ENCODE measurements at places on chromosomes 11 and 22.

GRCh38 chr22:19048531-19048930, 73.7 kb downstream of the DGCR2 start:
- no peak for DNase-seq

- DNase-seq = no peak
These were observed 99.2 kb upstream of the B3GAT1 start for GRCh38 chr11:134511255-134511654.

DNA sequence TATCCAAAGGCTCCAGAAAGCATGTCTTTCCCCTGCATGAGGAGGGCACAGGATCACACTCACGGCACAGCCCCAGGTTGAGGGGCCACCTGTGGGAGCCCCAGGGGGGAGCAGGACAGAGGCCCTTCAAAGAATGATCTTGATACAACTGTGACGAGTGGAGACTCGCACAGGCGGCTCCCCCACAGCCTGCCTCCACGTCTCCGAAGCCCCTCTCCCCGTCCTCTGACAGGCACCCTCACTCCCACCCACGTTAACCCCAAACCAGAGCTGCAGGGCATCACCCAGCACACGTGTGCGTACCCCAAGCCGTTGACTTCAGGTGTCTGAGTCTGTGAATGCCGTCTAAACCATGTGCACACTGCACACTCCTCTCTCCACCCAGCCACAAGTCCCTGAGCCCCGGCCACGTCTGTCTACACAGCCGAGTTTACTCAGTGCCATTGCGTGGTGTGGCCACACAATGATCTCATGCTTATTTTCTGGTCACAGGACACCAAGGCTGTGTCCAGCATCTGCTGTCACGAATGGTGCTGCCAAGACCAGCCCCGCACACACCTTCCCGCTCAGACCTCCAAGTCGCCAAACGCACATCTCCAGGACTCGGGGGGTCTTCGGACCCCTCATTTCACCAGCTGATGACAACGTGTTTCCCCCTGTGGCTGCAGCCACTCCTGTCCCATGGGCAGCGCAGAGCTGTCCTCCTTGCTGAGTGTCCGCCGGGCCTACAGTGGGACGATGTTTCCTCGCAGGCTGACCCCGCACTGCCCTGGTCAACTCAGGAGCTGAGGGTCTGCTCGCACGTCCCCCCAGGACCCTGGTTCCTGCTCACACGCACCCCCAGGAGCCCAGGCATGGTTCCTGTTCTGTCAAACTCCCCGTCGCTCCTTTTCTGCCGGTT, 251.2 kb downstream of the BRD1 start:
- no peak for DNase-seq

DNA sequence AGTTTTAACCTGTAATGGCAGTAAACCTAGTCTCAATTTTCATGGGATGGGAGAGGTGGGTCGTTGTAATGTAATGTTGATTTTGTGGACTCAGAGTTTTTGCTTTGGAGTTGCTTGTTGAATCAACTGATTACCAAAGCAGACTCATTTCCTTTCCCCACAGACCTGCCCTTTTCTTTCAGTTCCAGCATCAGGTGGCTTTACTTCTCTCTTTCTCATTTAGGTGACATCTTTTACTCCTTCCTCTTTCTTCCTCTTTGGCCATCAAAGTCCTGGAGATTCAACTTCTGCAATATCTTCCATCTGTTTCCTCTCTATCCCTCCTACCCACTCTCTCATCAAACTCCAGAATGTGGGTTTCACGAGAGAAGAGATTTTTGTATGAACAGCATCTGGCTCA, 313.9 kb downstream of the TMEM135 start:
- no peak for DNase-seq

GRCh38 chr11:18617688-18618341, 16.3 kb downstream of the SPTY2D1 start:
- no peak for DNase-seq

DNA sequence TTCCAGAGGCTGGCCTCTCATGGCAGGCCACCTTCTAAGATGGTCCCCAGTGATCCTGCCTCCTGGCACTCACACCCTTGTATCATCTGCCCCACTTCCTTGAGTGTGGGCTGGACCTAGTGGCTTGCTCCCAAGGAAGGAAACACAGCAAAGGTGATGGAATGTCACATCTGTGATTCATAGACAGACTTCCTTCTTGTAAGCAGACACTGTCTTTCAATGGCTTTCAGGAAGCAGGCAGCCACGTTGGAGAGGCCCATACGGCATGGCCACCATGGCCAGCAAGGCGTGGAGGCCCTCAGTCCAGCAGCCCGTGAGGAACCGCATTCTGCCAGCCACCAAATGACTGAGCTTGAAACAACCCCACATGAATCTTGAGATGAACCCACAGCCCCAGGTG, 11.3 kb downstream of the LMO1 start:
- no peak for DNase-seq

- DNase-seq = no peak
These were observed 348.2 kb downstream of the GUCY1A2 start for GRCh38 chr11:106670069-106670468.

DNA sequence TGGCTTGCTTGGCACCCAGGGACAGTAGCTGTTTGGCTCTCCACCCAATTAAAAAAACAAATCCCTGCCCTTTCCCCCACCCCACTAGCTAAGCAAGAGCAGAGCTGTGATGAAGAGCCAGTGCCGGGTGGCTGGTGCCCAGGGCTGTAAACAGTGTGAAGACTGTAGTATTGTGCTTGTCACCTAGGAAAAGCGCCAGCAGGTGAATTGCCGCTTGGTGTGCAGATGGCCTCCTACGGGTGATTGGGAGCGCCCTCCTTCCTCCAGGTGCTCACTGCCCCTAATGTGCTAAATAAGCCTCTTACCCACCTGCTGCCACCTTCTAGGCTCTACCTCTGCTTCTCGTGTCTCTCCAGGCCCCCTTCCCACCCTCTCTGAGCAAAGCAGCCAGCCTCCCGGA, 18.4 kb upstream of the RAPSN start:
- DNase-seq = no peak

- no peak for DNase-seq
These were observed 29.8 kb upstream of the CHRM4 start for GRCh38 chr11:46421257-46421880.

GRCh38 chr11:86949995-86950660, 5.1 kb downstream of the FZD4 start:
- no peak for DNase-seq

GRCh38 chr11:113177671-113178070, 136.7 kb upstream of the TTC12 start:
- no peak for DNase-seq

GRCh38 chr22:19067696-19068348, 54.4 kb downstream of the DGCR2 start:
- DNase-seq = no peak

DNA sequence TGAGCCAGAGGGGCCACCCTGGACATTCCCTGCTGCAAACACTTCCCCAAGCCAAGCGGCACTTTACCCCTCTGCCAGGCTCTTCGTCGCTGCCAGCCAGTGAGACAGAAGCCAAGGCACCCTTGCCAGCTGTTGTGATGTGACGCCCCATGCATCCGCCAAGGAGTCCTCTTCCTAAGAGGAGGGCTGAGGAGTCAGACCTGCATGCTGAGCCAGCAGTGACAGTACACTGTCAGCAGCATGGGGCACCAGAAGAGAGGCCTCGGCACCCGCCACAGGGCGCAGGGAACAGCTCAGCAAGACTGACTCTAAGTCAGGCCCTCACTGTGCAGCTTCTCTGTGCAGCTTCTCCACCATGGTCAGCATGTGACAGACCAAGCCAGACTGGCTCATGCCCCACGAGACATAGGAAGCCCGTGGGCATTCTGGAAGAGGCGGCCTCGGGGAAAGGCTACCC, 26.4 kb downstream of the VPS37C start:
- DNase-seq = no peak

DNA sequence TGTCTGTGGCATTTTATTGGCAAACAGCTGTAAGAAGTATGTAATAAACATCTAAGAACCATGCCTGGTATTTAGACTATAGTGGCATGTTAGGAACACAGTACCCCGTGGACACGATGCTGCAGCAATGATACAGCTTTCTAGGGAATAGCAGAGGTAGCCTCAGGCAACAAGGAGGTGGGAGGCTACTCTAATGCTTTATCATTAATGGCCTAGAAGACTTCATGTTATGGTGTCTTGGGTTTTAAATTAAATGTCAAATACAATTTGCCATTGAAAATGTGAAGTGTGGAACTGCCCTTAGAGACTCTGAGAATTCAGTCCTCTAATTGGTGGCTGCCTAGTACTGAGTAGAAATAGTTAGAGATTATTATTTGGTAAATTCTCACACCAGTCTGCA, 516.9 kb downstream of the CNTN5 start:
- no peak for DNase-seq

GRCh38 chr11:31877083-31877482, 66.0 kb upstream of the PAX6 start:
- DNase-seq = no peak

DNA sequence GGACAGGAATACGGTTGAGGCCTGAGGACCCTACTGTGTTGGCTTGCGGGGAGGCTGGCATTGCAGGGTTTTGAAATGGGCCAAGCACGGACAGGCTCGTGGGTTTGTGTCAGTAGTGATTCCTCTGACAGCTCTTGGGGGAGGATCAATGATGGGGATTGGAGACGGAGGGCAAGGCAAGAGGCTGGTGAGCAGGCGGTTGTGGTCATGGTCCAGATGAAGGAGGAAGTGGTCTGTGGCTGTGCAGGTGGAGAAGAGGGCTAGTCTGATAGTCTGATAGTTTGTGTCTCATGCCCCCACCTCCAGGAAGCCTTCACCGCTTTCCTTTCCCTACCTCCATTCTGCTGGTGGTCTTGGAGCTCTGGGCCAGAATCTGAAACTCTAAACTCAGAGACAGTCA, 3.0 kb downstream of the MAFF start:
- no peak for DNase-seq

GRCh38 chr22:39658806-39659463, 88.4 kb downstream of the CACNA1I start:
- DNase-seq = no peak

- no peak for DNase-seq
These were observed 66.6 kb upstream of the RRAS2 start for GRCh38 chr11:14425621-14426020.

DNA sequence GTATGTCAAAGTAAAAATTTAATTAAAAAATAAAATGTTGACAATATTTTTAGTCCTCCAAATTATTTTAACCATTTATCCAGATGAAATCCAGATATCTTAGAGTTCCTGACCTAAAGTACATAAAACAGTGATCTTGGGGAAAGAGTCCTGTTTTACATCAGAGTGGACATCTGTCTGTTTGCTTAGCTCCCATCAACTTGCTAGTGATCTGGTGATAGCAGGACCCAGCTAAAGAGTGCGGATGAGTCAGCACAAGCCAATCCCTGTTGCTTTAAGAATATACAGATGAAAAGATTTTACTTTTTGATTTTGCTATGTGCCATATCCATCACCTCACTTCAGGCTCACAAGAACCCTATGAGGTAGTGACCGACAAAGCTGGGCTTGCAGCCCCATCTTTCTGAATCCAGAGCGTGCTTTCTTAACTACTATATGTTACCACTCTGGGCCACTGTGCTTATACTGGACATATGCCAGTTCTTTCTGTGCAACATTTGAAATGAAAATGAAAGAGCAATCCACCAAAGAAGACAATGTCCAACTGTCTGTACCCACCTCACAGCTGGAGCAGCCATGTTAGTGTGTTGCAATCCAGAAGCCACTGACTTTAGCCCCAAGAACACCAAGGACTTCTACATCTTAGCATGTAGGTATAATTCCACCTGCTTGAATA, 167.6 kb upstream of the SESN3 start:
- no peak for DNase-seq

DNA sequence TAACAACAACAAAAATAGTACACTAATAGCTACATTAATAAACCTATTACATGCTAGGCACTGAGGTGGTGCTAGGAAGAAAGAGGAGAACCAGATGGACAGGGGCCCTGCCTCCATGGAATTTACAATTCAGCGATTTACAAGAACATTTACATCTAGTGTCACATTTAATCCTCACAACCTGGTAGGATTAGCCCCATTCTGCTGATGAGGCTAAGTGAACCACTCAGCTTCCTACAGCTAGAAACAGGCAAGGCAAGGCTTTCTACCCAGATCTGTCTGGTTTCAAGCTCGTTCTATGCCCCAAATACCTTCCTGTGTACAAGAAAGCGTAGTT, 368.4 kb downstream of the BUD13 start:
- DNase-seq = no peak

GRCh38 chr11:92276773-92277172, 52.2 kb downstream of the FAT3 start:
- no peak for DNase-seq

GRCh38 chr22:26318975-26319374, 110.1 kb upstream of the ASPHD2 start:
- no peak for DNase-seq

DNA sequence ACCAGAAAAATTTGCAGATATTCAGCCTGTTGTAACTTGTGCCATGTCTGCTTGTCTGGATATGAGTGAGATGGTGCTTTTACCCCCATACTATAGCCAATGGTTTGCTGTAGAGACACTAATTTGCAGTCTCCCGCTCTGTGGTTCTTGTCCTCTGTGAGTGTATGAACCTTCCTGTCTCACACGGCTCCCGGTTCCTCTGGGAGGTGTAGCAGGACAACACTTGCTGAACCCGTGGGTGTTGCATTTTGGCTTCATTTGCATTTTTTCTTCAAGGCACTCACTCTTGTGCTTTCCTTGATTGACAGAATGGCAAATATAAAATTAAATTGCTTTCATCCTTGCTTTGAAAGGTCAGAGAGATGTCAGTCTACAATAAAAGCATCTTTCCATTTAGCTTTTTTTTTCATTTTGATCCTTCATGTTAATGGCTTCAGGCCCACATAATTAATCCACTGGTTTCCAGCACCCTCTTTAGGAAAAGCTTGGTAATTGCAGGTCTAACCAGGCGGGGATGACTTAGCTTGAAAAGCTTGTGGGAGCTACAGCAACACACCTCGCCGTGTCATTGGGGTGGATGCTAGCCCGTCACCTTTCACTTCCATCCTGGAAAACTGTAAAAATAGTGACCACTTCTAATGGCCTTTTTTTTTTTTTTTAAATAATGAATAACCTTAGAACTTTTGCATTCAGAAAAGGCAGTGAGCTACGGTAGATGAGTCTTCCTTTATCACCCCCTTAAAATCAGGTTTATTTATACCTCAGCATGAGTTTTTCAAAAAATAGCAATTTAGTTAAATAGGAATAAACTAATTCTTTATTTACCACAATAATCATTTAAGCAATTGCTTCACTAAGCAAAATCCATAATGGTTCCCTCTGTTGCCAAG, 27.4 kb upstream of the ST14 start:
- DNase-seq = no peak

- no peak for DNase-seq
These were observed 31.5 kb downstream of the PARVG start for GRCh38 chr22:44211946-44212930.
